ENCODE measurements at places on chromosomes 12 and 14. TPM values are rescaled to one million over a fixed set of nuclear protein-coding genes. Genes with fewer than 3 reads are reported as not detected.

MGST1 gene
- total RNA-seq, result 8.8 TPM

INSM2 gene
- total RNA-seq, result not detected

DNA sequence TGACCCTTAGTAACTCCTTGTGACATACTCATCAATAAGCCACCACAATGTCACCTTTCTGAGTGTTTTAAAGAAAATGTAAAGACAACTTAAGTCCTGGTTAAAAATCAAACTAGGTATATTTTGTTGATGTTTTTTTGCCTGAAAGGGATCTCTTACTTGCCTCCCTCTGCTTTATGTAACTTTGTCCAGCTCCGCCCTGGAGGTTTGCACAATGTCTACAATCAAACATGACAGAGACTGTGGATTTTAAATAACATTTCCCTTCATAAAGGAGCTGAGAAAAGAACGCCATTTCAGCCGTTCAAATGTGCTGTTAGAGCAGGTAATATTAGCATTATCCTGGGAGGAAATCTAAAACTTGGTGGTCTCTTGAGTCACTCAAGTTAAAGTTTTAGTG is 613.9 kb downstream of the SOX5 start:
- DNase-seq, result no peak
- H3K27me3 ChIP-seq, result no peaks in the 10 kb centered on the region
- no peak overlapping the region for H3K4me3 ChIP-seq
- no peaks in the 10 kb centered on the region for H3K36me3 ChIP-seq
- H3K27ac ChIP-seq, result no peak overlapping the region

DNA sequence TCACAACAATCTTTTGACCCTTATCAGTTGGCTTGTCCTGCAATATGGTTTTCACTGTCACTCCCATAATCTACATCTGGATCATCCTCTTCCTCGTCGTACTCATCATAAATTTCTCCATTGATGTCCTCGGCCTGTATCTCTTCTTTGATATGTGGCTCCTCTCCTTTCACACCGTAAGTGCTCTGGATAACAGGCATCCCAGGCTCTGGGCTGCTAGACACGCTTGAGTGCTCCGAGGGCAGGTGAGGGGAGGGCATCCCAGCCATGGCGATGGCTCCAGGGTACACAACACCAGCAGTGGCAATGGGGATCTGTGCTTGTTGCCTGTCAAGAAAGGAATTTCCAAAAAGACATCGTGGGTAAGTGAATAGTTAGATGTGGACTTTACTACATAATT is 415.3 kb downstream of the SOX5 start:
- H3K27ac ChIP-seq, result no peak overlapping the region
- DNase-seq, result no peak
- no peaks in the 10 kb centered on the region for H3K4me1 ChIP-seq
- H3K27me3 ChIP-seq, result no peaks in the 10 kb centered on the region
- H3K4me3 ChIP-seq, result no peak overlapping the region

TPH2 gene
- total RNA-seq, result not detected

GRCh38 chr14:50615056-50615455 is 53.0 kb downstream of the SAV1 start:
- DNase-seq, result no peak
- no peak overlapping the region for H3K27ac ChIP-seq
- no peaks in the 10 kb centered on the region for H3K4me1 ChIP-seq
- no peaks in the 10 kb centered on the region for H3K36me3 ChIP-seq

TAS2R8 gene
- not detected for total RNA-seq

CEBPE gene
- total RNA-seq, result not detected

HOXC10 gene
- 154 TPM for total RNA-seq

CCDC177 gene
- not detected for total RNA-seq

- DNase-seq, result no peak
- no peak overlapping the region for H3K27ac ChIP-seq
- peaks cover 4% of the 10 kb centered on the region for H3K27me3 ChIP-seq
- H3K4me1 ChIP-seq, result no peaks in the 10 kb centered on the region
- no peak overlapping the region for H3K4me3 ChIP-seq
- no peaks in the 10 kb centered on the region for H3K36me3 ChIP-seq
These were observed 65.7 kb downstream of the TTC9 start for GRCh38 chr14:70707138-70708038.

CAPS2 gene
- total RNA-seq, result 11.8 TPM

DNA sequence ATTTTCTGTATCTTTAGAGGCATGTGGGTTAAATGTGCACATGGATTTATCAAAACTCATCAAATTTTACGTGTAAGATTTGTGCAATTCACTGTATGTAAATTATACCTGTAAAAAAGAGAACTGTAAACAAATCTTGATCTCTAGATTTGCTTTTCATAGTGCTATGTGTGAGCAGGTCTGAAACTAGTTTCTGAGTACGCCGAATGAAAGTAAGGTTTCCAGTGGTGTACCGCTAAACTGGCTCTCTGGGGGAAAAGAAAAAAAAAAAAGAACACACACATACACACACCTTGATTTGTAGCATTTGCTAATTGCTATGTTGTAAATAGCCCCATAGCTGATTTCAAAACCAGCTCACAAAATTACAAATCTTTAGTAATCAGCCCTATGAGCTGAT is 8.6 kb upstream of the SLC41A2 start:
- peaks cover 6% of the 10 kb centered on the region for H3K27me3 ChIP-seq
- no peak for DNase-seq
- no peaks in the 10 kb centered on the region for H3K4me1 ChIP-seq
- H3K36me3 ChIP-seq, result no peaks in the 10 kb centered on the region
- no peak overlapping the region for H3K27ac ChIP-seq

EIF2B1 gene
- 49.4 TPM for total RNA-seq

SLC22A17 gene
- 3.2 TPM for total RNA-seq

GRCh38 chr14:47872588-47872987 is 197.2 kb upstream of the MDGA2 start:
- no peaks in the 10 kb centered on the region for H3K4me1 ChIP-seq
- DNase-seq, result no peak
- H3K27ac ChIP-seq, result no peak overlapping the region
- no peaks in the 10 kb centered on the region for H3K36me3 ChIP-seq
- H3K27me3 ChIP-seq, result no peaks in the 10 kb centered on the region

GRCh38 chr12:82461393-82461792 is 103.1 kb downstream of the METTL25 start:
- no peak overlapping the region for H3K27ac ChIP-seq
- H3K27me3 ChIP-seq, result no peaks in the 10 kb centered on the region
- no peak overlapping the region for H3K4me3 ChIP-seq
- no peaks in the 10 kb centered on the region for H3K4me1 ChIP-seq
- H3K36me3 ChIP-seq, result no peaks in the 10 kb centered on the region

- no peak overlapping the region for H3K27ac ChIP-seq
- no peaks in the 10 kb centered on the region for H3K4me1 ChIP-seq
- no peaks in the 10 kb centered on the region for H3K27me3 ChIP-seq
- no peaks in the 10 kb centered on the region for H3K36me3 ChIP-seq
- no peak overlapping the region for H3K4me3 ChIP-seq
These were observed 588.2 kb downstream of the NRXN3 start for GRCh38 chr14:78758333-78758732.

PTPRB gene
- total RNA-seq, result 0.33 TPM

DNA sequence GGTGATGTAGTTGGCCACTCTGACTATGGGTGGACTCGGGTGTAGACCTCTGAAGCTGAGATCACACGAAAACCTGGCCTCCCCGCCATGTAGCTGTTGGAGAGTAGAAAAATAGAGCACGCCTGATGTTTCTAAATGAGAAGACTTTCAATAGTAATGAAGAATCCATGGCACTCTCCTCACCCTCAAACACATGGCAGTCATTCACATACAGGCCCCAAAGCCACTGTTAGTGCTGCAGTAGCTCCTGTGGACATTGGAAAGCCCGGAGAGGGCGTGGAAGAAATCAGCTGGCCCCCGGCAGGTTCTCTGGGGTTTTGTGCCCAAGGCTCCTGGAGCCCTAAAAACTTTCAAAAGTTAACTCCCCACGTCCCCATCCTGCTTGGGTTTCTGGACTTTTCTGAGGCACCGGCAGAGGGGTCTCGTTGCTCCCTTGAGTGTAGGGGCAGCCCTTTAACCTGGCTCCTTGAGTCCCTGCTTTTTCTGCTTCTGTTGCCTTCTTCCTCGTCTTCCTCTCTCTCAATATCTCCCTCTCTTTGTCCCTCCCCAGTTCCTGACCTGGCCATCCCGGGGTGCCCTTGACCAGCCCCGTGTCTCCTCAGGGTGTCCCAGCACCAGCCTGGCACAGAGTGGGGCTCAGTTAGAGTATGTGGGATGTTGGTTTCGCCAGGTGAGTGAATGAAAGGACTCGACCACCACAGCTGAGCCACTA is 8.3 kb downstream of the MEG3 start:
- no peaks in the 10 kb centered on the region for H3K27me3 ChIP-seq
- H3K36me3 ChIP-seq, result no peaks in the 10 kb centered on the region
- peaks cover 4% of the 10 kb centered on the region for H3K4me1 ChIP-seq
- no peak overlapping the region for H3K27ac ChIP-seq
- H3K4me3 ChIP-seq, result no peak overlapping the region

KERA gene
- total RNA-seq, result not detected

DNA sequence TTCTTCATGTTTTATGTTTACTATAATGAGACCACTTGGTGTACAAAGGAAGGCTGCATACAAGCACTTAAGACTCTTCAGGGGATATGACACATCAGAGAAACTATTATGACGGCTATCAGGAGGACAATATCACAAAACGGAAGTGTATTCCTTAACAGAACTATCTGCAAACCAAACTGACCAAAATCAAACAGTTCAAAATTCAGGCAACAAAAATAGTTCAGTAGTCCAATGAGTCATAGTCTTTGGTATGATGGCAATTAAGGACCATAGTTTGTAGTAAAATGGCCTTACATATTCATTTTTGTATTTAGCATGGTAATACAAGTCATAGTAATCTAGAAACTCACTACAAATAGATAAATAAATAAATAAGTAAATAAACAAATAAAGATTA is 1638.7 kb upstream of the SEL1L start:
- no peaks in the 10 kb centered on the region for H3K4me1 ChIP-seq
- no peaks in the 10 kb centered on the region for H3K27me3 ChIP-seq
- DNase-seq, result no peak
- H3K27ac ChIP-seq, result no peak overlapping the region
- H3K4me3 ChIP-seq, result no peak overlapping the region
